ENCODE measurements at places on chromosomes 13 and 19.

- no peak for DNase-seq
Measured at GRCh38 chr13:76594435-76594834, 291.8 kb downstream of the KCTD12 start.

GRCh38 chr13:110646442-110647364 is 31.4 kb downstream of the NAXD start:
- DNase-seq, result no peak

DNA sequence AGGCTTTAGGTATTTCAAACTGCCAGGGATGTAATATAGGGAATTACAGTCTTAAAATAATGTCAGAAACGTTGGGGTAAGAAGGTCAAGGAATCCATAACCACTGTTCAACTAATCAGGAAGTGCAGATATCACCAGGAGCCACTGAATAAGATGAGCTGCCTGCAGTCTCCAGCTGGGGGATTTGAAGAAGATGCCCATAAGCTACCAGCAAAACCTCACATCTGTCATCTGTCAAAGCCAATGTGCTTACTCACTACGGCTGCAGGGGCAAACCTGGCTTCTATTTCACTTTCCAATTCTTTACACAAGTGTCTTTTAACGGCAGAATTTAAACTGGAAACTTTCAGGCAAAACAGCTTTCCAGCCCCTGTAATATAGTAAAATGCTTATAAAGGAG is 1410.1 kb upstream of the ATXN8OS start:
- no peak for DNase-seq

- DNase-seq, result no peak
Measured at GRCh38 chr13:92315265-92315664, 911.3 kb upstream of the GPC6 start.

DNA sequence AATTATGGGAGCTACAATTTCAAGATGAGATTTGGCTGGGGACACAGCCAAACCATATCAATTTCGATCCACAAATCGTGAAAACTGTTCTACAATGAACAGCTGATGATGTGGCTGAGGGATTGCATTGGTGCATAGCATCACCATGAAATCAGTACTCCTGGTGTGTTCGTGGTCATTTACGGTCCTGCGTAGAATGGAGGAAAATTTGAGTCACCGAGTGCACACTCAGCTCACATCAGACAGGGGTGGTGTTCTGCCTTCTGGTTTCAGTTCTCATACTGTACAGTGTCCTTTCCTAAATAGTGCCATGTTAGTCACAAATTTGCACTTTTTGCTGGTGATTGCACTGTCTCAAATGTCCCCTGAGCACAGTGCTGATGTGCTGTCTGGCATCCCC is 39.2 kb downstream of the MYH14 start:
- DNase-seq, result no peak

GRCh38 chr13:33228648-33229445 is 56.7 kb downstream of the STARD13 start:
- peak; percentile 21 for DNase-seq

DNA sequence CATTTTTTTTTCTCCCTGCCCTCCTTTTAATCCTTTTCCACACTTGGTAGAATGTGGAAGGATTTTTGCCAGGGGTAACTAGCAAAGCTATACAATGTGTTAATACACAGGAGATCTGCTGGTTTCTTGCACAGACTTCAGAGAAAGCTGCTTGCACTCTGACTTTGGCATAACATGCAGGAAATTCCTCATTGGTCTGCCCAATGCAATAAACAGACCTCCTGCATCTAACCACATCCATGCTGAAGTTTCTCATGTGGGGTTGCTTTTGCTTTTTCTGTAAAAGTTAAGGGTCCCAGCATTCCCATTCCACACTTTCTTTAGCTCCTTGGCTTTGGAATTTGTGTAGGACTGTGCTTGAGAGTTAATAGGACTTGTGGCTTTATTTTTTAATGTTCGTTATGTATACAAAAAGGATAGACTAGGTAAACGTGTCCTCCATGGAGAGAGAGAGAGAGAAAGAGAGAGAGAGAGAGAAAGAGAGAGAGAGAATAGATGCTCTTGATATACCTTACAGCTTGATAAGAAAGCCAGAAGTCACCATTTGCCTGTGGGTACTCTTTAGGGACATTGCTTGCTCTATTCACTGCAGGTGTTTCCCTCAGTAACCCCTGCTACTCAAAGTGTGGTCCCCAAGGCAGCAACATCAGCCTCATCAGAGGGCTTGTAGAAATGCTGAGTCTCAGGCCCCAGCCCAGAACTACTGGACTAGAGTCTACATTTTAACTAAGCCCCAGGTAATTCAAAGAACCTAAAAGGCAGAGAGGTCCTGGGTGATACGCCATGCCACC is 170.5 kb downstream of the SHISA2 start:
- no peak for DNase-seq

- DNase-seq, result no peak
Measured at GRCh38 chr19:4506449-4507149, 11.7 kb downstream of the PLIN4 start.

- peak; percentile 42 for DNase-seq
Measured at GRCh38 chr13:20118268-20119140, 42.3 kb downstream of the GJA3 start.

DNA sequence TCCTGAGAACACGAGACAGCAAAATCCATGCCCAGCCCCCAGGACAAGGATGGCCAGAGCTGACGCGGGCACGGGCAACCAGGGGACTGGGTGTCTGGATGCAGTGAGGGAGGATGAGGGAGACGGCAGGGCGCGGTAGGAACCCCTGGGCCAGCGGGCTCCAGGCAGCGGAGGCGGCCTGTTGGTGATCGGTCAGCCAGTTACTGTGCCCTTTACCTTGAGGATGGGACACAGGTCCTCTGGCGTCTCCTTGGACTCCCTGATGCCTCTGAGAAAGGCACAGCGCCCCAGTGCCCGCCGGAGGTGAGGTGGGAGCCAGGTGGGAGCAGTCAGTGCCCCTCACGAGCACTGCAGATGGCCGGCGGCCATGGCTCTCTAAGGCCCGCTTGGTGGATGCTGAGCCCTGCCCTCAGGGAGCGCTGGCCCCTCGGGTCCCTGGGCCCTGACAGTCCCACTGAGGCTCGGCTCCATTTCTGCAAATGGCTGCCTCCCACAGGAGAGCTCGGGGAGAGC is 31.2 kb downstream of the C13orf46 start:
- DNase-seq, result no peak

- no peak for DNase-seq
Measured at GRCh38 chr13:99663185-99663825, 162.0 kb downstream of the TM9SF2 start.

DNA sequence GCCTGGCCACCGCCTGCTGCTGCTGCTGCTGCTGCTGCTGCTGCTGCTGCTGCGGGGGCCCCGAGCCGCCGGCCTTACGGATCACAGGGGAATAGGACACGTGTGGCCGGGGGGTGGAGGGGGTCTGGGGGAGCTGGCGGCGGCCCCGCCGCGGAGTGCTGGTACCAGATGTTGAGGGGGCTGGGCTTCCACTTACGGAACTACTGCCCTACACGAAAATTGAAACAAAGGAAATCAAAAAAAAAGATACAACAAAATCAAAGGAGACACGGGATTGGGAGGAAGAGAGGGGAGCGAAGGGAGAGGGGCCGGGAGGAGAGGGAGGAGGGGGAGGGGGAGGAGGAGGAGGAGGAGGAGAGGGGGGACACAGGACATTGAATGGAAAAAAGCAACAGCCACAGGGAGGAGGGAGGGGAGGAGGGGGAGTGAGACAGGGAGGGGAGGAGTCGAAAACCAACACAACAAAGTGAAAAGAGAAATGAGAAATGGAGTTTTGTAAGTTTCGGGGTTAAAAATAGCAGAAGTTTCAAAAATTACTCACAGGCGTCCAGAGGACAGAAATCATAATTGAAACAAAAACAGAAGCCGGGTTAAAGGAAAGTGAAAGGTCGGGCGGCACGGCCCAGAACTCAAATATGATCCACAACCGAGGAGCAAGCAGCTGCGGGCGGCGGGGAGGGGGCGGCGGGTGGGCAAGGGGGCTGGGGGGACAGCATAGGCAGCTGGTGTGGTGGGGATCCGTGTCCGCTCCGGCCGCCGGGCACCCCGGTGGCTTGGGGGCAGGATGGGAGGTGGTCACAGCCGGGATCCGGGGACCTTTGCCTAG is 57.8 kb downstream of the IER2 start:
- DNase-seq, result no peak

GRCh38 chr13:50156140-50156539 is 140.9 kb downstream of the KCNRG start:
- no peak for DNase-seq

DNA sequence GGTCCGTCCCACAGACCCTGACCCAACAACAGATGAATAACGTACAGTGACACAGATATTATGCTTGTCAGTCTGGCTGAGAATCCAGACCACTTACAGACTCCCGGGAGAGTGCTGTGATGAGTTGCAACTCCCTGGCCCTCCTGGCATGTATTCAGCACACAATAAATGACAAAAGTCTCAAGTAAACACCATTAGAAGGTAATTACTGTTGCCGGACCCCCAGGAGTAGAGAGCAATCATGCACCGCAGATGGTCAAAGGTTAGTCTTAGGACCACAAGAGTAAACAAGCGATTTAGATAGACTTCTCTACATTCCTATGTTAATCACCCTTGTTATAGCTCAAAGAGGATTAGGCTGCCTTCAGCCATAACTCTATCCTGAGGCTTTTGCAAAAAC is 726.4 kb upstream of the GPC6 start:
- DNase-seq, result no peak
